ENCODE measurements at places on chromosomes 6 and 20.

GRCh38 chr6:127776320-127776719, 124.5 kb downstream of the THEMIS start:
- DNase-seq: no peak

GRCh38 chr6:14012313-14013030, 87.7 kb downstream of the RNF182 start:
- DNase-seq: no peak

DNA sequence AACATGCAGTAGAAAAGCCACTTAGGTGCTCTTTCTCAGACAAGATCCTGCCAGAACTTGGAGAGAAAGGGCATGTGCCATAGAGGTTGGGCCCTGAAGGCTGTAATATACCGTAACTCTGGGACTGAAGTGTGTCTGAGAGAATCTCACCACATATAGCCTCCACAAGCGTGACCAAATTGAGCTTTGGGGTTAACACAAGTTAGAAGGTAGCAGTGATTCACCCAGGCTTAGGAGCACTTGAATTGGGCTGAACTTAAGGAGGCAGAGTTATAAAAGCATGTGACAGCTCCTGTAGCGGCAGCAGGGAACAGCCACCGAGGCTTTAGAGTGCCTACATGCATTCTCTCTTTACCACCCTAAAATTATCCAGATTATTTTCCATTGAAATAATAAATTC, 361.6 kb downstream of the PHF3 start:
- no peak for DNase-seq

- DNase-seq: no peak
These were observed 25.0 kb upstream of the EMILIN3 start for GRCh38 chr20:41391587-41392001.

GRCh38 chr6:134449004-134449403, 131.1 kb upstream of the SGK1 start:
- DNase-seq: no peak

DNA sequence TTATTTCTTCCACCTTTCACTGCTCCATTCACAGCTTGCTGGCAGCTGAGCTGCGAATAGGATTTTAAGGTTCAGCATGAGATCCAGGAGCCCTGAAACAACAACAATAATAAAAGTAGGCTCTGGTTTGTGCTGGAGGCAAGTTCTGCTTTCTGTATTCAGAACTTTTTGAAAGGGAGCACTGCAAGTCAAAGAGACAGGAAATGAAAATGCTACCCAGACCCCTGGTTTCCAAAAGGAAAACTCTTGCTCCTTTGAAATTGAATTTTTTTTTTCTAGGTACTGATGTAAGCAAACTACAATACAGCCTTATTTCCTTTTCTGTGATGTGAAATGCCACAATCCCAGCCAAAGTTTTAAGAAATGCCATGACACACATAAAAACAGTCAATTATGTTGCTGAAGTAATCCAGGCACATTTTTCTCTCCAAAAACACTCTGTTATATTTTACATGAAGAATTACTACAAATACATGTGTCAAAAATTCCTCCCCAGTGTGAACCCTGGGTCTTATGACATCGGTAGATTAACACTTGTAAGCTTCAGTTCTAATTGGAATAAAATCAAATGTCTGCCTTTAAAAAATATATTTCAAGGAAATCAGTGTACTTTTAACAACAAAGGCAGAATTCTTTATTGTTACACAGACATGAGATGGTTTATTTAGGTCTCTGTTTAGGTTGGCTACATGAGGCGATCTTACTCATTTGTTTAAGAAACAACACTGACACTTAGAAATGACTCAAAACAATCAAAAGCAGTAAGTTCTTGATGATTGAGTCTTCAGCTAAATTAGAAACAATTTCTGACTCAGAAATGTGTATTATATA, 656.7 kb downstream of the EPHA7 start:
- DNase-seq: no peak

GRCh38 chr6:44256775-44257024, 628 bp downstream of the SLC35B2 start:
- no peak for DNase-seq

DNA sequence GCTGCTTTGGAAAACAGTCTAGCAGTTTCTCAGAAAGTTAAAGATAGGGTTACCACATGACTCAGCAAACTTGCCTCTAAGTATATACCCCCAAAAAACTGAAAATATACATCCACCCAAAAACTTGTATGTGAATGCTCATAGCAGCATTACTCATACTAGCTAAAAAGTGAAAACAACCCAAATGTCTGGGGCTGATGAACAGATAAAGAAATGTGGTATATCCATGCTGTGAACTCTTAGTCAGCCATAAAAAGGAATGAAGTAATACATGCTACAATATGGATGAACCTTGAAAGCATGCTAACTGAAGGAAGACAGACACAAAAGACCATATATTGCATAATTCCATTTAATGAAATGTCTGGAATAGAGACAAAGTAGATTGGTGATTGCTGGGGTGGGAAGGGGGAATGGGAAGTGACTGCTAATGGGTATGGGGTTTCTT, 79.9 kb upstream of the GLP1R start:
- no peak for DNase-seq

DNA sequence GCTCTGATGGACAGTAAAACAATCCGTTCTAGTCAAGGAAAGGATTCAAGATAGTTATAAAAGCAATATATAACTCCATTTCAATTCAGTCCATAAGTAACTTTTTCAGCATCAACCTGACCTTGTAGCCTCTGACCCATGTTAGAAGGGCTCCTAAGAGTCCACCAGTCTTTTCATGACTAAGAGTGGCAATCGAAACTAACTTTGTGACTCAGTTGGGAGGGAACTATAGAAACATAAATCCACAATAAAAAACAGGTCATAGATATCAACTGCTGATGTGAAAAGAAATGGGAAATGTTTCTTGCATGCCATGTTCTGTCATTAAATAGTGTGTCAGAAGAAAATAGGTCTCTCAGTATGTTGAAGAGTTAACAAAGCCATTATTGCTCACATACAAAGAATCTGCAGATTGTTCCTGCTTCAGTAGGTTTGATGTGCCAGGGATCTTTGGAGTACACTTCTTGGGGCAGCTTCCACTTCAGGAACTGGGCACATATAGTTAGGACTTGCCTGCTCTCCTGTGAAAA, 16.2 kb upstream of the RBL1 start:
- no peak for DNase-seq

GRCh38 chr6:154427446-154427845, 70.8 kb upstream of the IPCEF1 start:
- DNase-seq: no peak

GRCh38 chr20:41287327-41287726, 30.2 kb downstream of the ZHX3 start:
- no peak for DNase-seq

DNA sequence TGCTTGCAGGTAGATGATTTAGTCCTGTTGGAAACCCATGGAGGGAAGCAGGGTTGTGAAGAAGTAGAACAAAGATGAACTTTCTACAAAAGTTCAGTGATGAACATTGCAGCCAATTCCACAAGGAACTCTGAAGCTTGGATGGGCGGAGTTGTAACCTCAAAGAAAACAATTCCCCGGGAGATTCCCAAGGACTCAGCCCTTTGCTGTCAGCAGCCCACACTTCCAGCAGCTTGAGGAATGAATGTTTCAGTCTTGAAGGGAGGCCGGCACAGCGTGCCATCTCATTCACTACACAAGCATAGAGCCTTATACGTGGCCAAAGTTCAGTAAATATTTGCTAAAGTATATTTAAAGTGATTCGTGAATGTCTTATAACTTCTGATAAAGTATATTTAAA, 269.4 kb downstream of the NKAIN2 start:
- no peak for DNase-seq

DNA sequence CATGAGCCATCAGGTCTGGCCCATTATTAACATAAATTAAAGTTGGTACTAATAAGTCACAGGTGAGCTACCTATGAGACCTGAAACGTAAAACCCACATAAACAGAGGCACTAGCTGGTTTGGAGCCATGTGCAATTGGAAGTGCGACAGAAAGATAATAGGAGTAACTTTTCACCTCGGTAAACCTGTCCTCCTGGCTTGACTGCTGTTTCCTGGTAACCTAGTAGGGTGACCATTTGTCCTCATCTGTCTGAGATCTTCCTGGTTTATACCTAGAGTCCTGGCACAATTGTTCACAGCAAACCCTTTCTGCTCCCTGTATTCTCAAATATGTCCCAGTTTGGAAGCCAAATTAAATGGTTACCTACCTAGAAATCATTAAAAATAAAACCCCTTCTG, 7.4 kb downstream of the TBC1D20 start:
- DNase-seq: no peak

GRCh38 chr20:18405826-18406225, 61.0 kb downstream of the DZANK1 start:
- DNase-seq: no peak

DNA sequence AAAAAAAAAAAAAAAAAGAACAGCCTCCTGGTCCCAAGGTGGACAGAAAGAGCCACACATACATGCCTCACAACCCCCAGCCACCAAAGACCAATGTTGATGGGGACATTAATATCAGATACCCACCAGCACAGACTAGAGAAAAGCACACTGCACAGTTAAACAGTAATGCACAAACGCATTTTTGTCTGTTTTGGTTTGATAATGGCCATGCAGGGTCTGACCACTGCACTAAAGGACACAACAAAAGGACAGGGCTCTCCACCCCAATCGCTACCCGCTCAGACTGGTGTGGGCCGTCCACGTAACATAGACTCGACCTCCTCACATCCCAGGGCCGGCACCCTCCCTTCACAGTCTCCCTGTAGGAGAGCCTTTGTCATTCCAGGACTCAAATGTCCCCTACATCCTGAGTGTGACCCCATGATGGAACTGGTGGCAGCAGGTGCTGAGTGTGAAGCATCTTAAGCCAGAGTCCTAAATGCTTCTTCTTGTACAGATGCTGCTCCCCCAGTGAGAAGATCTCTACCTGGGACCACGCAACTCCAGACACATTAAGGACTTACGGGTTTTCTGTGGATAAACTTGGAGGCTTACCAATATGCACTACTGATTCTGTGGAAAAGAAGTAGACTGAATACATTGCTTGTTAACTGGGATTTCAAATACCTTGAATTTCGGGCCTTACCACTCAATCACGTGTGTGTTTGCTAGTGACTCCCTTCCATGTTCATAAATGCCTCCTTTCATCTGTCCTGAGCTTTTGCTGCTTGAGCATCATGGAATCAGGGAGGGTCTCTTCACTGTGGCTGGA, 28.0 kb downstream of the RRBP1 start:
- DNase-seq: no peak

DNA sequence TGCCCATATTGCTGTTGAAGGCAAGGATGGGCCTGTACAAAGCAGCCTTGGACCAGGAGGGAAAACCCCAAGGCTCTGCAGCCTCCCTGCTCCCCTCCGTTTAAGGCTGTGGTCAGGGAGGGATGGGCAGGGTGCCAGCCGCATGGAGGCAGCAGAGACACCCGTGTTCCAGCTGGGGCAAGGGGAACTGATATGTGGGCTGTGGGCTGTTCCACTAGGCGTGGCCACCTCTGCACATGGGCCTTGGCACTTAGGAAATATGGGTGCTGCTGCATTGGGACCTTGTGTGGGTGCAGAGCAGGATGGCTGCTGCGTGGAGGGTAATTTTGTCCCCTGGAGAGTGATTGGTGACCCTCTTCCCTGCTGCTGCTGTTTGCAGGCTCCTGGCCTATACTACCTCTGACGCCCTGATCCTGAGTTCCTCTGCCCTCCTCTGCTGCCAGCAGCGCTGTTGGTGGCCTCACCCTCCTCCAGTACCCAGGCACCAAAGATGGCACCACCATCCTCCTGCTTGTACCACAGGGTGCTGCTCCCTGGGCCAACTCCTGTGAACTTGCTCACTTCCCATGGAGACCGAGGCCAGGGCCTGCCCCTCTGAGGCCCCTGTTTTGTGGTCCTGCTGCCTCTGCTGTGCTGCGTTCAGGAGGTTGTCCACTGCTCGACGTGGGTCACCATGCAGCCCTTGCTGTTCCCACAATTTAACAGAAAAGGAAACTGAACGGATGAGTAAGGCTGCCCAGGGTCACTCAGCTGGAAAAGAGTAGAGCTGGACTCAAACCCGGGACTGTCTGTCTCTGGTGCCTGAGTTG, 35.3 kb downstream of the PANK2 start:
- no peak for DNase-seq

DNA sequence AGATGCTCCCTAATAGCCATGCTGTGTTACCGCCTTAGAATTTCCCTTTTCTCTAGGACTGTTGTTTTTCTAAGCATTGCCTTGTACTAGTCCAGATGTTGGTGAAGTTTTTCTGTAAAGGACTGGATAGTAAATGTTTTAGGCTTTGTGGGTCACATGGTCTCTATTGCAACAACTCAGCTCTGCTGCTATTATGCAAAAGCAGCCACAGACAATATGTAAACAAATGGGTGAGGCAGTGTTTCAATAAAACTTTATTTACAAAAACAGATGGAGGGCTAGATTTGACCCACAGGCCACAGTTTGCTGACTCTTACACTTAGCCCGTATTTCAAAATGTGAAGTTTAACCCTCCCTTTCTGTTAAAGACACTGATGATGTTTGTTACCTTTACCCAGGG, 207.6 kb upstream of the MYLIP start:
- DNase-seq: no peak

GRCh38 chr20:58619864-58620431, 31.1 kb upstream of the STX16 start:
- DNase-seq: no peak

DNA sequence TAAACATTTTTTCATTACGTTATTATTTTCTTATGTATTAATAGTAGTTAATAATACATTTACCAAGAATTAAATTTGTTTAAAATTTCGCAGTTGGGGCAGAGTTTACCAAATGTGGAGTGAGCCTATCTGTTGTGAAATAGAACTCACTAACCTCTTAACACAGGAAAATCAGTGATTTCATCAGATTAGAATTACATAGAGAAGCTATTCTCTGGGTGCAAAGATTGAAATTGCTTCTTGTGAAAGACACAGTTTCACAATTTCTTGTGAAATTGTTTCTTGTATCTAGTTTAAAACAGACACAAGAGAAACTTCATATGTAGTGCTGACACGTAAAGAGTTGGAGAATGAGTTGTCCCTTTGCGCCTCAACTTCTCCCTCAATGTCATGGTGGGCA, 69.4 kb upstream of the PRL start:
- DNase-seq: no peak

DNA sequence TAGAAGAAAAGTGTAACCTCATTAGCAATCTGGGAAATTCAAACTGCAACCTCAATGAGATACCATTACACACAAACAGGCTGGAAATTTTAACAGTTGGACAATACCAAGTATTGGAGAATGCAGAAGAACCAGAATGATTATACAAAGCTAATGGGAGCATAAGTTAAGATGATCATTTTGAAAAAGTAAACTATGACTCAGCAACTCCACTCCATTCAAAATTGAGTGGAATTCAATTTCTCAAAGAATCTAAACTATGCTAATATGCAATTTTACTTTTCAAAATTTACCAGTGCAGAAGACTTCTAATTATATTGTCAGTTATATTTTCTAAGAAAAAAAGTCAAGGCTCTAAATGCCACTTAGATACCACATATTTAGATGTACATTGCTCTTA, 17.2 kb downstream of the GPLD1 start:
- no peak for DNase-seq

DNA sequence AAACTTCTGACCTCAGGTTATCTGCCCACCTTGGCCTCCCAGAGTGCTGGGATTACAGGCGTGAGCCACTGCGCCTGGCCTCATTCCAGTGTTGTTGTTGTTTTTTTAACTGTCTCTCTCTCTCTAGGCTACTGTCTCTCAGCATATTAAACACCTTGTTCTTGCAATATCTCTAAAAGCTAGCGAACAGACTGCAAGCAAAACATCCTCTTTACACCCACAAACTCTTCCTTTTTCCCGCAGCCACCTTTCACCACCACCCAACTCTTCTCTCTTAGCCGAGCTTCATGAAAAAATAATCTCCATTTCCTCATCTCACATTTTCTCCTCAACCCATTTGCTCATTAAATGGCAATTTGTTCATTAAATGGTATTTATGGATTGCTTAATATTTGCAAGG, 45.5 kb downstream of the SGK1 start:
- DNase-seq: no peak
